Midbrain (tissue), 1 donor: ENCODE measurements at places on chromosomes 12 and 14.

GRCh38 chr14:81963846-81964245 is 430.2 kb upstream of the SEL1L start:
- DNase-seq, result no peak

DNA sequence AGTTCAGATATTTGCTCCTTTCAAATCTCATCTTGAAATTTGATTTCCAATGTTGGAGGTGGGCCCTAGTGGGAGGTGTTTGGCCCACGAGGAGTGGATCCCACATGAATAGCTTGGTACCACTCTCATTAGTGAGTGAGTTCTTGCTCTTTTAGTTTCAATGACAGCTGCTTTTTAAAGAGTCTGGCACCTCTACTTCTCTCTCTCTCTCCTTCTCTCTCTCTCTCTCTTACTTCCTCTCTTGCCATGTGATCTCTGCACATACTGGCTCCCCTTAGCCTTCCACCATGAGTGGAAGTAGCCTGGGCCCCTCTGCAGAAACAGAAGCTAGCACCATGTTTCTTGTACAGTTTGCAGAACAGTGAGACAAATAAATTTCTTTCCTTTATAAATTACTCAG is 25.1 kb downstream of the GPR65 start:
- DNase-seq, result no peak

- DNase-seq, result no peak
Observed at GRCh38 chr12:46387670-46388069, 15.1 kb upstream of the SLC38A2 start.

DNA sequence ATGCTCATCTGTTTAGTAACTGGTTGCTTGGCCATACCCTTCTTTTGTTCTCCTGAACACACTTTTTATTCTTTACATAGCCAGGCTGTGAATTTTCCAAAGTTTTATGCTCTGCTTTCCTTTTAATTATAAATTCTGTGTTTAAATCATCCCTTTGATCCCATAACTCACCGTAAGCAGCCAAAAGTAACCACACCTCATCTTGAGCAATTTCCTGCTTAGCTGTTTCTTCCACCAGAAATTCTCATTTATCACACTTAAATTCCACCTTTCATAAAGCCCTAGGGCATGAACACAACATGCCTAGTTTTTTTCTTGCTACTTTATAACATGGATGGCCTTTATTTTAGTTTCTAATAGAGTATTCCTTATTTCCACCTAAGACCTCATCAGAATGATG is 510.7 kb downstream of the C12orf50 start:
- no peak for DNase-seq
